ENCODE measurements at places on chromosomes 1 and 21. TPM values are rescaled to one million over a fixed set of nuclear protein-coding genes. Genes with fewer than 3 reads are reported as not detected.
A peak's percentile ranks its signal among the peaks of the same experiment; 100 is the strongest.

The PERM1 gene
- not detected for total RNA-seq

The VWA5B1 gene
- total RNA-seq: not detected

The CITED4 gene
- 5.5 TPM for total RNA-seq

The LAMTOR2 gene
- total RNA-seq: 69.9 TPM

The CYP2J2 gene
- 0.49 TPM for total RNA-seq

The TMPRSS15 gene
- total RNA-seq: not detected

The FAM43B gene
- not detected for total RNA-seq

- no peaks in the 10 kb centered on the region for H3K4me1 ChIP-seq
- H3K4me3 ChIP-seq: no peak overlapping the region
- peaks cover 45% of the 10 kb centered on the region for H3K27me3 ChIP-seq
- no peak overlapping the region for H3K27ac ChIP-seq
- no peaks in the 10 kb centered on the region for H3K36me3 ChIP-seq
- no peak for DNase-seq
Measured at GRCh38 chr1:18724801-18725200, 94.2 kb downstream of the PAX7 start.

- H3K4me1 ChIP-seq: no peaks in the 10 kb centered on the region
- H3K27ac ChIP-seq: no peak overlapping the region
- H3K27me3 ChIP-seq: no peaks in the 10 kb centered on the region
- no peak overlapping the region for H3K4me3 ChIP-seq
- no peak for DNase-seq
Measured at GRCh38 chr1:174297351-174297750, 138.0 kb downstream of the RABGAP1L start.

DNA sequence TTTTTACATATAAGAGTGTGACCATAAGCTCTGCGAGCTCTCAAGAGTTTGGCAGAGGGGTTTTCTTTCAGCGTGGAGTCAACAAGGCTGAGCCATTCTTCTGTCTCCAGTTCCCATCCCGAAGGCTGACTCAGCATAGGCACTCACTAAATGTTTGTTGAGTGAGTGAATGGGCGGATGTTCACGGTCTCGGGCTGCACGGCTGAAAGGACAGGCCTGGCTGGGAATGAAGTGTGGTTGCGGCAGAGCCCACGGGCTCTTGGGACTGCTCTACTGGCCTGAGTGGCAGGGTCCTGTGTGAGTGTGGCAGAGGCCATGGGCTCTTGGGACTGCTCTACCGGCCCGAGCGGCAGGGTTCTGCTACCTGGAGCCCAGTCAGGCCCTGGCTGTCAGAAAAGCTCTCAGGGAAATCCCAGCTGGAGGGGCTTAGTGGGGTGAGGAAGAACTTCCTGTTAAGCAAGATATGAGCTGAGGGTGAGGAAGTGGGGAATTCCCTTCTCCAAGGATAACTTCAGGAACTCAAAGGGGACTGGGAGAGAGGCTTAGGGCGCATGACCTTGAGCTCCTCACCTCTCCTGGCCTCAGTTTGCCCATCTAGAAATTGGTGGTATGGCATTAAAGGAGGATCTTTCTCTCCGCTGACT lies 56.6 kb upstream of the C1orf174 start:
- H3K4me3 ChIP-seq: no peak overlapping the region
- H3K27me3 ChIP-seq: no peaks in the 10 kb centered on the region
- no peak overlapping the region for H3K27ac ChIP-seq
- H3K36me3 ChIP-seq: no peaks in the 10 kb centered on the region

DNA sequence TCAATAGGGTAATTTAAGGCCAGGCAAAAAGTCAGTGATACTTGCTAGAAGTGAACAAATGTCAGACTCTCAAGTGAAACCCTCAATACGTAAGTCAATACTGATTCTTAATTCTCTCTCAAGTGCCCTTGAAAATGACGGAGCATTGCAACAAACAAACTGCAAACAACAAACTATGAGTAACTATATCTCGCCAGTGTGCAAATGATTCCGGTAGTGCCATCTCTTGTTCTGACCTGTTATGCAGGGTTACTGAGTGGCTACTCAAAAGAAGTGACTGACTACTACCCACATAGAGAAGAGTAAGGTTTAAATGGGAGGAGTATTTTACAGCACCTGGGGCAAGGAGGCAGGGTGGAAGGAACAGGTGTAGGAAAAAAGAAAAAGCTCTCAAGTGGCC lies 1.6 kb downstream of the SLC19A2 start:
- H3K4me3 ChIP-seq: peak overlapping the region; percentile 98
- peaks cover 8% of the 10 kb centered on the region for H3K36me3 ChIP-seq
- peaks cover 49% of the 10 kb centered on the region for H3K4me1 ChIP-seq

GRCh38 chr21:44845418-44846223 lies 27.8 kb upstream of the SUMO3 start:
- peak; percentile 91 for DNase-seq
- H3K27ac ChIP-seq: peak overlapping the region; percentile 70
- no peaks in the 10 kb centered on the region for H3K27me3 ChIP-seq
- peaks cover 12% of the 10 kb centered on the region for H3K36me3 ChIP-seq
- H3K4me3 ChIP-seq: peak overlapping the region; percentile 73
- peaks cover 10% of the 10 kb centered on the region for H3K4me1 ChIP-seq

DNA sequence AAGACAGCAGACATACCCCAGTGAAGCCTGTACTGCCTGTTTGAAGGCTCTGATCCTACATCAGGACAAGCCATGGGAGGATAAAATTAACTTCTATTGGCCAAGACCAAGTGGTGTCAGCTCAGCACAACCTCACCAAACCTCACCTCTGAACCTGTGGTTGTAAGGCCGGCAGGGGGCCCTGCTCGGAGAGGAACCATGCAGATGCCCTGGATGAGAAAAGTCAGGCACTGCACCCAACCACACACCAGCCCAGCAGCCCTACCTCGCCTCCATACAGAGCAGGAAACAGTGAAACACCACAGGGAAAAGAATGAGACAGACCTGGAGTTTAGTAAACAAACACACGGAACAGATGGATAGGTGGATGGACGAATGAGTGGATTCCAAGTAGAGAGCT lies 70.0 kb upstream of the PAX7 start:
- peaks cover 34% of the 10 kb centered on the region for H3K27me3 ChIP-seq
- H3K27ac ChIP-seq: no peak overlapping the region
- peaks cover 3% of the 10 kb centered on the region for H3K4me1 ChIP-seq
- no peaks in the 10 kb centered on the region for H3K36me3 ChIP-seq

DNA sequence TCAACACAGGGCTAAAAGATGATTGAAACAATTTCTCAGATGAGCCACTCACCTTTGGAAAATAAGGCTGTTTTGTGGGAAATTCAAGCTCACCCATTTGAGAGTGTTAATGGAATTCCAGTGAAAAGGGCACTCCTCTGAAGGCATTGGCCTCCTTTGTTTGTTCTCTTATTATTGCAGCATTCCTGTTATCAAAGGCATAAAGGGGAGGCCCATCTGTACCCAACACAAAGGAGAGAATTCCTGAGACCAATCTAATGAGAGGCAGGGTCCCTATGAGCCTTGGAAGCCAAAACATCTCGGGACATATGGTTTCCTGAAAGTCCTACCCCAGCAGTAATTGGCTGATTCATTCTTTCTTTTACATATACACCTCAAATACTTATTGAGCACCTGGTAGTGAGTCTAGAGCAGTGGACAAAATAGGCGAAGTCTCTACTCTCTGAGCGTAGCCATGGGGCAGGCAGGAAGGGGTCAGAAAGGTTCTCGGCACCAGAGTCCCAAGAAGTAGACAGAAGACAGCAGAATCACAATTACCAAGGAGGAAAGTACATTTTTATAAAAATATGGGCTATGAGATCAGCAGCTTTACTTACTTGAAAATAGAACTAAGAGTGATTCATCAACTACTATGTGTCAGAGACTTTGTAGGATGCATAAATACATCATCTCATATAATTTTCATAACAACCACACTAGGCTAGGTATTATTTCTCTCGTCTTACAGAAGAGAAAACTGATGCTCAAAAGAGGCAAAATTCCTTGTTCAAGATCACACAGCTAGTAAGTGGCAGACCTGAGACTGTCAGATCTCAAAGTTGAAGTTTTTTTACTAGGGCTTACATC lies 218.7 kb downstream of the DAB1 start:
- no peaks in the 10 kb centered on the region for H3K27me3 ChIP-seq
- no peaks in the 10 kb centered on the region for H3K36me3 ChIP-seq
- no peak overlapping the region for H3K27ac ChIP-seq
- DNase-seq: no peak

DNA sequence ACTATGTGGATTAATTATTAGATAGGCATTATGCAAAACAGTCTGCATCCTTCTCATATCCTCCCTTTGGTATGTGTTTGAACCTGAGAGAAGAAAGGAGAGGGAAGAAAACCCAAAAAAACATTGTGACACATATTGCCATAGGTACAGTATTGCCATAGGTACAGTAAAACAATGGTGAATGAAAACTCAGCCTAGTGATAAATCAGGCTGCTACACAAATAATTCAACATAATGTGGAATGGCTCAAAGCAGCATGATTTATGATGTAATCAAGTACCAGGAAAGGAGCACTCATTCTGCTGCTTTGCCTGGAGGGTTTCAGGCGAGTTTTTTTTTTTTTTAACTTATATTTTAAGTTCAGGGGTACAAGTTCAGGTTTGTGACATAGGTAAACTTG lies 213.9 kb upstream of the LYPLAL1 start:
- no peak overlapping the region for H3K4me3 ChIP-seq
- H3K27me3 ChIP-seq: no peaks in the 10 kb centered on the region
- no peak overlapping the region for H3K27ac ChIP-seq
- no peaks in the 10 kb centered on the region for H3K36me3 ChIP-seq
- H3K4me1 ChIP-seq: no peaks in the 10 kb centered on the region
